ENCODE measurements at places on chromosomes 1 and 21. TPM values are rescaled to one million over a fixed set of nuclear protein-coding genes. Genes with fewer than 3 reads are reported as not detected.

Gene SERINC2
- 15.0 TPM for total RNA-seq

Gene SH2D2A
- total RNA-seq: 2.5 TPM

Gene GUCA2B
- not detected for total RNA-seq

Gene HFM1
- total RNA-seq: not detected

Gene KLF17
- total RNA-seq: not detected

Gene FH
- 163 TPM for total RNA-seq

Gene TIE1
- total RNA-seq: 0.04 TPM

Gene COL18A1
- 15.1 TPM for total RNA-seq

Gene SPATA6
- total RNA-seq: 4.0 TPM

Gene RGL1
- 14.9 TPM for total RNA-seq

Gene PTPRF
- 11.6 TPM for total RNA-seq

Gene ISG15
- 452 TPM for total RNA-seq

Gene SPATA46
- total RNA-seq: not detected

Gene RGS8
- total RNA-seq: not detected

Gene GJB3
- not detected for total RNA-seq

Gene UBE2U
- 0.17 TPM for total RNA-seq

Gene LAMB3
- 1.8 TPM for total RNA-seq

Gene SH2D1B
- total RNA-seq: 0.06 TPM

Gene CERS2
- 110 TPM for total RNA-seq

Gene C1orf159
- total RNA-seq: 16.4 TPM

Gene REN
- total RNA-seq: not detected

Gene EPHA8
- total RNA-seq: 0.31 TPM

Gene GNAT2
- not detected for total RNA-seq

Gene TAS1R1
- total RNA-seq: not detected

Gene RNU1-1
- total RNA-seq: not detected

Gene LEFTY2
- not detected for total RNA-seq

Gene PRR9
- not detected for total RNA-seq

Gene AJAP1
- 6.1 TPM for total RNA-seq

Gene MEGF6
- total RNA-seq: 0.58 TPM
